ENCODE measurements at places on chromosomes 7 and 10.
A peak's percentile ranks its signal among the peaks of the same experiment; 100 is the strongest.

- no peak for DNase-seq
These were observed 13.3 kb downstream of the RGR start for GRCh38 chr10:84258034-84258695.

GRCh38 chr10:99430116-99430450, 341 bp downstream of the GOT1 start:
- DNase-seq: no peak

GRCh38 chr7:77565917-77566316, 28.8 kb downstream of the PTPN12 start:
- no peak for DNase-seq

DNA sequence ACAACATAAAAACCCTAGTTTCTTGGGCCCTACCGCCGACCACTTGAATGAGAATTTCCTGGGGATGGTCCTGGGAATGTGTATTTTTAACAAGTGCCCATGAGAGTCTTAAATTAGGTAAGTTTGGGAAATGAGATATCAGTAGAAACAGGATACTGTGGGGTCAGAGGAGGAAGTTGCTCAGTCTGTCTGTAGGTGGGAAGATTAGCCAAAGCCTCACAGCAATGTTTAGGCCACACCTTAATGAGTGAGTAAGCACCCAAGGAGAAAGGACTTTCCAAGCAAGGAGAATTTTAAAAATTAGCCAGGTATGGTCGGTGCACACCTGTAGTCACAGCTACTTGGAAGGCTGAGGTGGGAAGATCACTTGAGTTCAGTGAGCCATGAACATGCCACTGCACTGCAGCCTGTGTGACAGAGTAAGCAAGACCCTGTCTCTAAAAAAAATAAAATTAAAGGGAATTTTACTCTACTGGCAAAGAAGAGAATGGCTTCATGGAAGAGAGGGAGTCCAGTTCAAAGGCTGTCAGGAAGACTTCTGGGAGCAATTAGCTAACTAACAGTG, 31.9 kb downstream of the PAPSS2 start:
- no peak for DNase-seq

- DNase-seq: peak; percentile 10
These were observed 252.6 kb downstream of the DOCK4 start for GRCh38 chr7:111953611-111954010.

DNA sequence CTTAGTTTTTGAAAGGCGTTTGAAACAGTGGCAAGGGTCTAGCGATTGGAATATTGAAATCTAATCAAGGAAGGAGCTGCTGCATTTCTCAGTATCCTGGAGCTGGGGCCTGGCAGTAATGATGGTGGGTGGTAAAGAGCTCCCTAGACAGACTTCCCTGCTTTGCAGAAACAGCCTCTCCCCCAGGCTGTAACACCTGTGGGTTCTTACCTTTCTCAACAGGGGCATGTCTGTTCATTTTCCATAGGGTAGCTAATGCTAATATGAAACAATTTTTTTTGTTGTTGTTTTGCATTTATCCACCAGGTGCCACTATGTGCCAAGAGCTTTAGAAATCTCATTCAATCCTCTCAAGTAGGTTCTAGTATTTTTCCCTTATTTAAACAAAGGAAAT, 345.5 kb downstream of the REEP3 start:
- DNase-seq: no peak

Data from retina (tissue), 1 donor.